ENCODE measurements at places on chromosomes 5 and 9.

- DNase-seq, result no peak
Observed at GRCh38 chr5:37840053-37841034, 503 bp upstream of the GDNF start.

DNA sequence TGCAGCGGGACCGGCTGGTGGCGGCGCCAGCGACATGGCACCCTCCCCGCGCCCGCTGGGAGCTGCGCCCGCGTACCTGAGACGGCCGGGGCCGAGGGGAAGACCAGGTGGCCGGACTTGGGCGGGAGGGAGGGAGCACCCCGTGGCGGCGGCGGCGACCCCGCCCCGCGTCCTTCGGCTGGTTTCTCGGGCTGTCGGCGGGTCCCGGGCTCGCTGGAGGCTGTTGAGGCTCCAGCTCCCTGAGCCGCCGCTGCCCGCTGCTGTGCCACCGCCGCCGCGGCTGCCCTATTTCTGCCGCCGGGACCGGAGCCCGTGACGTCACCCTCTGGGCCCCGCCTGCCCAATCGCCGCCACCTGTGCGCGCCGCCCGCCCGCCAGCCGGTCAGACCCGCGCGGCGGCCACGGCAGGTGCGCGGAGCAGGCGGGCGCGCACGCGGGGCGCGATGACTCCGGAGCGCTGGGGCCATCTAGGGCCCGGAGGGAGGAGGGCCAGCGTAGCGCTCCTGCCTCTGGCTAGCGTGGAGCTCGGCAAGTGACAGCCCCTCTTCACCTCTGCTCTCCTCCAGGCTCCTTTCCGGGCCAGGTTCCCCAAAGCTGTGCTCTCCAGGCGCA lies at the start of gene FSTL4:
FSTL4 (minus strand) TSS at position 293 of the 612 bp plus-strand sequence.
- DNase-seq, result no peak

DNA sequence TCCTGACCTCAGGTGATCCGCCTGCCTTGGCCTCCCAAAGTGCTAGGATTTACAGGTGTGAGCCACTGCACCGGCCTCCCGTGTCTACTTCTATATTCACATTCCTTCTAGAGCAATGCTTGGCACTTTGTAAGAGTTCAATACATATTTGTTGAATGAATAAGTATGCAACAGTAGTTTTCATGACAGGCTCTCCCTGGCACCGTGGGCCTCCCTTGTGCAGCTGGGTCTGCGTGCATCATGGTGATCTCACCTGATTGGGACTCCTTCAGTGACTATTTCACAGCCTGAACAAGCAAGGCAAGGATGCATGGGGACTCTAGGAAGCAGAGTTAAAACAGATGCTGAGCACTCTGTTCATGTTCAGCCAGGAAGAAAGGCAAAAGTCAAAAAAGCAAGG lies 6.8 kb upstream of the ZBTB34 start:
- peak; percentile 53 for DNase-seq

DNA sequence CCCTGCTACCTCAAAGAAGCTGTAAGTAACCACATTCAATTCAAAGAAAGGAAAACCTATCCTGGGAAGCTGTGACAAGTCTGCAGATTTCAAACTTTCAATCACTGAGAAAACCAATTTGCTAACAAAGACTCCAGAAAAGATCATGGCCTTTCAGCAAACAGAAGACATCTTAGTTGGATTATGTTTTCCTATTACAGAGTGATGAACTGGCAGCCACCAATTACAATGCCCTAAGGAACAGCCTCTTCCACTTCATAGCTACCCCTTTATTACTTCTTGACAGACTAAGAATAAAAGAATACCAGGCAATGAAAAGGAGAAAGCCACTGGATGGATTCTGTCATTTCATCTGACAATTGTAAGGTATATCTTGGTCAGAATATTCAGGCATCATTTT lies 128.2 kb upstream of the RASEF start:
- DNase-seq, result no peak

DNA sequence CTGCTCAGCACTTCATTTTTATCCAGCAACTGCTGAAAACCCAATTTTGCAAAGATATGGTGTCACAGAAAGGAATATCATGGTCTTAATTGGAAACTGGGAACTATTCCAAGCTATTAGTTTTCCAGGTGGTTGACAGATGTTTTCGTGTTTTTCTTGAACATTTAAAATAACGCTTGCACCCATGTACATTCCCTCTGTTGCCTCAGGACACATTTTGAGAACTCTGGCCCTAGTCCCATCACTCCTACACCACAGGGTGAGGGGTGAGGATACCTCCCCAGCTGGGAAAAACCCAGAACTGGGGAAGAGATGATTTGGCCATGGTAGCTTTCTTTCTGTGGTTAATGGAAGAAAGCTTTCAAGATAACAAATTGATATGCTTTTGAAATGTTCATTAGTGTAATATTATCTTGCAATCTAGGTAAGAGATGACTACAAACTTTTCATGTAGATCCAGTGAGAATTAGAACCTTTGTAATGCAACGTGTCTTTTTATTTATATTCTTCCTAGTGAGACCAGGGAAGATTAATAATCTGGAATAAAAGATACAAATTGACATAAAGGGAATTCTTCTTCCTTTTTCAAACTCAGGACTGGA lies 627.0 kb downstream of the RAB3C start:
- no peak for DNase-seq

DNA sequence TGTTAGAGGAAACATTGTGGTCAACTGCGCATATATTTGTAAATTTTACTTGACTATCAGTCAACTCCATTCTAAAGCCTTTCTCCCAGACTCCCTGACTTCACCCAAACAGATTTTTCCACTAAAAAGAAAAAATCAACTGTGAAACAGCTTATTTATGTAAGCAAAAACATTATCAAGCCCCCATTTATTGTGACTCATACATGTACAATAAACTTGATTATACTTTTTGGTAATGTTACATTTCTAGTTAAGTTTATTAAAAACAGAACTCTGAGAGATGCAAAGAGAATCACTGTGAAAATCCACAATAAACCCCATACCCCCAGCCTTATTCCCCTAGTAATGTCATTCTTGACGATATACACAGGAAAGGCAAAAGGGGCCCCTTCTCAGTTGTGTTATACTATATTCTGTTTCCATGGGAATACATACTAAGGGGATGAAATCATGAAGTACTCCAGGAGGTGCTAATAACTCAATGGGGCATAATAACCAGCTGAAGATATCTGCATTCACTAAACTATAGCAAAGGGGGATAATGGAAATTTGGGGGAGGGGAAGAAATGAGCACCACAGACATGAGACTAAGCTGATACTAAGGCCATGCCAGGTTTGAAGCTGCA lies 616.0 kb downstream of the ACTL7B start:
- DNase-seq, result no peak

DNA sequence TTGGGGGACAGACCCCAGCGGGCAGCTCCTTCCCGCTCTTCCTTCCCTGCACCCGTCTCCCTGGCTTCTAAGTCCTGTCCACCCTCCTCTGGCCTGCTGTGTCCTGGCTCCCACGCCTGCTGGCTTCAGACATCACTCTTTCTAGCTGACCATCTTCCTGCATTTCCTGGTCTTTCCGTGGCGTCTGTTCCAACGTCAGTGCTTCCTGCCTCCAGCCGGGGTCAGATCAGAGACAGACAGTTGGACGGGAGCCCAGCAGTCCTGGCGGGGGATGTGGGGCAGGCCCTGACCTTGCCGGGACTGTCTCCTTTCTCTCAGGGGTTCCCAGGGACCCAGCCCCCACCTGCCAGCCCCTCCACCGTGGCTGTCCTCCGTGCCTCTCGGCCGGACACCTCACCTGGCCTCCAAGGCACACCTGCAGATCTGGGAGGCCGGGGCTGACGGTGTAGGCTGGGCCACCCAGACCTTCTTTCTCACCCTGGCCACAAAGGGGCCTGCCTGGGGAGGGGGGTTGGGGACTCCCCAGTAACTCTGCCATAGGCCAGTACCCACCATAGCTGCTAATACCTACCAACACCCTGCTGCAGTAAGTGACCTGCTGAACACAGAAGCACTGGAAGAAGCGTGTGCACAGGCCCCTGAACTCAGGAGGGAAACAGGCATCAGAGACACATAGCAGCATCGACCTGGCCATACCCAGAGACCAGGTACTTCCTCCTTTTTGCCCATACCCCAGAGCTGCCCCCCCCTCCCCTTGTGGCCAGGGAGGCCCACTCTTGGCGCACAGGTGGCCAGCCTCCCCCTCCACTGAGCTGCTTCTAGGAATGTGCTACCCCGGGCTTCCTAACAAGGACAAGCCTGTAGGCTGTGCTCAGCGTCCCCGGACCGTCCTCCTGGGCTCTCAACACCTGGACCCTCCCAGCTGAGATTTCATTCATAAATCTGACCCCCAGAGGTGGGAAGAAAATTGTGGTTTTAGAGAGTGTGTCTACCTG lies 5.1 kb downstream of the NRARP start:
- no peak for DNase-seq

DNA sequence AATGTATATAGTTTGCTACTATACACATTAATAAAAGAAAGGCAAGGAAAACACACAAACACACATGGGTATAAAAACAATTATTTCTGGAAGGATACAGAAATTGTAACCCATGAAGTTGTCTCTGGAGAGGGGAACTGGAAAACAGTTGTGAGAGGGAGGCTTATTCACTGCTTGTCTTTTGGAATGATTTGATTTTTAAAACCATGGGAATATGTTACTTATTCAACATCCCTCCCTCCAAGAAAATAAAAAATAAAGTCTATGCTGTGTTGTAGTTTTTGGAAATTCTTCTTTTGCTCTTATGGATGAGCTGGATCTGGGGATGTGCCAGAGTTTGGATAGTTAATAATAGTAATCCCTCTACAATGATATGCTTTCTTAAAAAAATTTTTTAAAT lies 6.0 kb upstream of the C1QTNF2 start:
- DNase-seq, result no peak

- no peak for DNase-seq
Observed at GRCh38 chr5:13186177-13186576, 758.3 kb downstream of the DNAH5 start.

- no peak for DNase-seq
Observed at GRCh38 chr9:101468116-101468515, 32.5 kb upstream of the ALDOB start.

GRCh38 chr5:143537056-143537455 lies 133.6 kb upstream of the NR3C1 start:
- no peak for DNase-seq

GRCh38 chr9:94169968-94170367 lies 85.7 kb downstream of the PTPDC1 start:
- DNase-seq, result peak; percentile 40

DNA sequence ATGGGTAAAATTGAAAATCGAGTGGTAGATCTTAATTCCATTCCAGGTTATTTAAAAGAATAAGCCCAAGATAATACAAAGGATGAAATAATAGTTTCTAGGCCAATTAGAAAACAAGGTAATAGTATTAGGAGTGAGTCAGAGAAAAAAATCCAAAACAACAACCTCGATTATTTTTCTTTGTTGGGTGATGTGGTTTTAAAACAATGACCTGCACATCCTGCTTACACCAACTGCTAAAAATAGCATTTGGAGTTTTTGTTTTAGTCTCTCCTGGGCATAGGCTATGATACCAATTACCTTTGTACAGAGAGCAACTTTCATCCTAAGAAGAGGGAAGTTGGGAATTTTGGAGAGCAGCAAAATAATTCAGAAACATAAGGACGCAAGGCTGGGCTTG lies 101.7 kb upstream of the MYO10 start:
- DNase-seq, result no peak

DNA sequence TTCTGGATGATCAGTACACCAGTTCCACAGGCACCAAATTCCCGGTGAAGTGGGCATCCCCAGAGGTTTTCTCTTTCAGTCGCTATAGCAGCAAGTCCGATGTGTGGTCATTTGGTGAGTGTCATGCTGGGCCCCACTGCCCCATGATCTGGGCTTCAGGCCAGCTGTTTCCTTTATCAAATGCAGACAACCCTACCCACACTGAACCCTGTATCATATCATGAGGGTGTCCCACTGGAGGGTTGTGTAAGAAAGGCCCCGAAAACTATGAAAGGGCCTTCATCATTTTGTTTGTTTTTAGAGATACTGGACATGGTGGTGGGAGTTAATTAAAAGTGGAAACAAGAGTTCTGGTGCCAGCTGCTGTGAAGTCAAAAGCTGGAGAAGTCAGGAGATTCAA lies 20.0 kb upstream of the CYFIP2 start:
- no peak for DNase-seq

DNA sequence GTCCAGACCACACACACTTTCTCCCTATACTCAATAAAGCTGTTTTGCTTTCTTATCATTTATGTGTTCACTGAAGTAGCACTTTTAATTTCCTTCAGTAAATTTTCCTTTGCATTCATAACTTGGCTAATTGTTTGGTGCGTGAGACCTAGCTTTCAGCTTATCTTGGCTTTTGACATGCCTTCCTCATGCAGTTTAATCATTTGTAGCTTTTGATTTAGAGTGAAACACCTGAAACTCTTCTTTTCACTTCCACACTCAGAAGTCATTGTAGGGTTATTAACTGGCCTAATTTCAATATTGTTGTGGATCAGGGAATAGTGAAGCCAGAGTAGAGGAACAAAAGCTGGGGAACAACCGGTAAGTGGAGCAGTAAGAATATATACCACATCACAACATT lies 114.7 kb downstream of the ST8SIA4 start:
- DNase-seq, result no peak

GRCh38 chr9:36964791-36965190 lies 69.3 kb downstream of the PAX5 start:
- DNase-seq, result no peak

DNA sequence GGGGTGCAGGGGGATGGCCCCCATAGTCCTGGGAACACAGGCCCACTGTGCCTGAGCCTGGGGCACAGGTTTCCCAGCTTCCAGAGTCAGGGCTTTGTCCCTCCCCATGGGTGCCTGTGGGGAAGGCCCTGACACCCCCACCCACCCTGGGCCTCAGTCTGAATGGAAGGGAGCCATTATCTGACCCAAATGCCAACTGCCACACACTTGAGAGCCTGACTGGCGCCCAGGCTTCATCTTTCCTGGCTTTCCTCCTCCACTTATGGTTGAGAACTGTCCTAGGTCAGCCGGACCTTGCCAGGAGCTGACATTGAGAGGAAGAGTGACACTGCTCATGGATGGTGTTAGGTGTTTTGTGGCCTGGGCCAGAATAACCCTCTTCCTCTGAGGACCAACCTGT lies 24.0 kb downstream of the SH3PXD2B start:
- DNase-seq, result no peak

- peak; percentile 86 for DNase-seq
Observed at GRCh38 chr5:98455665-98456064, 317.8 kb upstream of the RGMB start.

GRCh38 chr5:78411586-78411985 lies 51.2 kb downstream of the SCAMP1 start:
- DNase-seq, result no peak
